Peyer's patch (tissue), 4 donors: ENCODE measurements at places on chromosomes 5 and 9. TPM values are rescaled to one million over a fixed set of nuclear protein-coding genes. Genes with fewer than 3 reads are reported as not detected.
A peak's percentile ranks its signal among the peaks of the same experiment; 100 is the strongest.

DNA sequence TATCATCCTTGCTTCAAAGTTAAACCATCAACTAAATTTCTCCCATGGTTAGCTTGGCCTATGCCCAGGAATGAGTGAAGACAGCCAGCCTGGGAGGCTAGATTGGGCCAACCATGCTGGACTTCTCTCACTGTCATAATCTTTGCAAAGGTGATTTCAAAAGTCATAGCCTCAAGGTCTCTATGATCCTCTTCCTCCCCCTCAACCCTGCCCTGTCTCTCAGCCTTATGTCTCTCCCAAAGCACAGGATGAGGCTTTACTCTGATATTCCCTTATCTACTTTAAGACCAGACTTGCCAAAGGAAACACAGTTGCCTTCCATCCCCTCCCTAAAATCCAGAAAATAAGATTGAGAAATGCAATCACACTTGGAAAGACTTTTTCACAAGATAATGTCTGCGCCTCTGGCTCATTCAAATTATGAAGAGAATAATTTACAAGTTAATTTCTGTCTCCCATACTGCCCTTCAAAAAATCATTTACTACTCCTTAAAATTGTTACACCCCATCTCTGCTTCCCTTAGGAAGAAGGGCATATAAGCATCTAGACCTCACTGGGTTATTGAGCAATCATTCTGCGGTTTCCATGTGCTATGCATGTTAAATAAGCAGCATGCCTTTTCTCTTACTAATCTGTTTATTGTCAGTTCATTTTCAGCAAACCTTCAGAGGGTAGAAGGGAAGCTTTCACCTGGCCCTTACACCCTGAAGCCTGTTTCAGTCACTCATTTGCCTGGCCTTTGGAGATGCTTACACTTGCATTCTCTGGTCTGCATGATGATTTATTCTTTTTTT is 113.8 kb upstream of the ANKRD55 start:
- no peaks in the 10 kb centered on the region for H3K36me3 ChIP-seq
- DNase-seq = no peak
- H3K4me3 ChIP-seq = no peak overlapping the region
- H3K27ac ChIP-seq = no peak overlapping the region
- no peaks in the 10 kb centered on the region for H3K4me1 ChIP-seq
- no peaks in the 10 kb centered on the region for H3K27me3 ChIP-seq

DNA sequence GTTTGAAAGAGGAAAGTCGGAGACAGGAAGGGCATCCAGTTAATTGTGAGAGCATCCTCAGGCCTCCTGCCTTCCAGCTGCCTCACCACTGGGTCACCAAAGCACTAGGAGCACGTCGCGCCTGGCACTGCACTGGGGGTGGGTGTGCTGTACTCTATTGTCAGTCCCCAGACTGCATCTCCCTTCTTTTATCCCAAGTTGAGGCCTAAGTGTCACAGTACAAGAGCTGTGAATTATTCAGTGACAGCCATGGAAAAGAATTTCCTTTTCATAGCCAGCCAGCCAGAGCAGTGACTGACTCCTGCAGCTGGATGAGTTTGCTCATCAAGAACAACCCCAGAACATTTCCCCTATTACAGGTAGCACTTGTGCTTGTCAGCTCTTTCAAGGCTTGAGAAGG is 16.3 kb downstream of the CLTA start:
- no peaks in the 10 kb centered on the region for H3K27me3 ChIP-seq
- no peaks in the 10 kb centered on the region for H3K4me1 ChIP-seq
- DNase-seq = no peak
- peaks cover 4% of the 10 kb centered on the region for H3K36me3 ChIP-seq
- no peak overlapping the region for H3K4me3 ChIP-seq

- DNase-seq = no peak
- no peaks in the 10 kb centered on the region for H3K27me3 ChIP-seq
- H3K36me3 ChIP-seq = no peaks in the 10 kb centered on the region
- no peaks in the 10 kb centered on the region for H3K4me1 ChIP-seq
Observed at GRCh38 chr5:76662521-76662920, 39.3 kb upstream of the F2RL2 start.

GRCh38 chr5:82885627-82886389 is 191.4 kb downstream of the TMEM167A start:
- no peaks in the 10 kb centered on the region for H3K27me3 ChIP-seq
- no peak overlapping the region for H3K4me3 ChIP-seq

DNA sequence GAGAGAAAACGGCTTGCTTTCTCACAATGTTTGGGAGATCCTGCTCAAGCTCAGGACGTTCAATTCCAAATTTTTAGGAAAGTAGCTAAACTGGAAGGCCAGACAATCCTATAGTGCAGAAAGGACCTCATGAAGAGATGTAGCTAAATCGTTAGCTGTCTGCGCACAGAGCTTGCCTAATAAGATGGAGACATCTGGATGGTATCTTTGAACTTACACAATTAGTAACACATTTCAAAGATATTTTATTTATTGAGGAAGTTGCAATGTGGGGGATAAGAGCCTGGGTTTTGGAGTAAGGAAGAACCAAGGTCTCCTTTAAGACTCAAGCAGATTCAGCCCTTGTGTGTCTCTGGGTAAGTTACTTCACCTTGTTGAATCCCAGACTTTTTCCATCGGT is 28.6 kb upstream of the RAB14 start:
- no peak overlapping the region for H3K4me3 ChIP-seq
- H3K36me3 ChIP-seq = no peaks in the 10 kb centered on the region
- DNase-seq = no peak
- no peaks in the 10 kb centered on the region for H3K27me3 ChIP-seq

DNA sequence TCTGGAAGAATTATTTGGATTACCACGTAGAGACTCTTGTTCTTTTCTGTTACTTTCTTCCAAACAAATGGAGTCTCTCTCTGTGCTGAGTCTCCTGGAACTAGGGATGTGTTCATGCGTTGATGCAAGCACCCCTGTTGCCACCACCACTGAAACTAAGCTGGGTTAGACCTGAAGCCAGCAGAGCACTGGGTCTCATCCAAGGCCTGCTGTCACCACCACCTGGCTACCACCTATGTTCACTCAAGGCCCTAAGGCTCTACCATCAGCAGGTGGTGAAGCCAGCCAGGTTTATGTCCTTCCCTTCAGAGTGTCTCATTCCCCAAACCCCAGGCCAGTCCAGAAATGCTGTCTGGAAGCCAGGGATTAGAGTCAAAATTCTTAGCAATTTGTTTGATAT is 13.3 kb downstream of the RIC1 start:
- H3K36me3 ChIP-seq = no peaks in the 10 kb centered on the region
- no peaks in the 10 kb centered on the region for H3K4me1 ChIP-seq
- DNase-seq = no peak

DNA sequence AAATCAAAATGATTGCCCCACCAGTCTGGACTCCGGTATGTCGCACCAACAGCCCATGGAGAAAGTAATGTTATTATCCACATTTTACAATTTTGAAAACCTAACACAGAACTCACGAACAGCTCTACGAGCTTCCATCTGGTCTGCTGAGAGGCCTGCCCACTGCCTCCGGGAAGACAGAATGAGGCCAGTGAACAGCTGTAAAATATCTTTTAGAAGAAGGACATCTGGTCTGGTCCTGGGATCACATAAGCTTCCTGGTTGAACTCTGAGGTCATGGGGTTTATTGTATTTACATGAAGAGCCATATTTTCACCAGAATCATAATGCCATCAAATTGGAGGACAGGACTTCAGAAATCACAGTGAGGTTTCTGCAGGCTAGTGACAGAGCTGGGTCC is 89.0 kb downstream of the FRMD3 start:
- H3K4me3 ChIP-seq = no peak overlapping the region
- no peak overlapping the region for H3K27ac ChIP-seq
- no peaks in the 10 kb centered on the region for H3K36me3 ChIP-seq
- no peak for DNase-seq

- no peak for DNase-seq
- no peaks in the 10 kb centered on the region for H3K4me1 ChIP-seq
- H3K4me3 ChIP-seq = no peak overlapping the region
- H3K36me3 ChIP-seq = no peaks in the 10 kb centered on the region
- H3K27ac ChIP-seq = no peak overlapping the region
Observed at GRCh38 chr5:169009123-169009522, 291.8 kb downstream of the SLIT3 start.

DNA sequence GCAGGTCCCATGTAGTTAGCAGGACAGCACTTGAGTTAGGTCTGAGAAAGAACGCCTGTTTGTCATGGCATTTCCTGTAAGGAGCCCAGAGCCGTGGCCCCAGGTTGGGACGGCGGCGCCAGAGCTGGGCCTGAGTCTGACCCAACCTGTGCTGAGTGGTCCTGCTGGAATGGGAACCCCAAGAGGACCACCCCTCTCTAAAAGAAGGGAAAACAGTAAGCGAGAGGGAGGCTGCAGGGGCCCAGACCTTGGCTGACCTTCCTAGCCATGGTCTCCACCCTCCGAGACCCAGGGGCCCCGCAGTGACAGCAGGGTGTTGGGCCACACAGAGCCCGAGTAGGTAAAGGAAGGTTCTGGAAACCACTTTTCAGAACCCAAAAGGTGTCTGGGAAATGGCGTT is 1.8 kb upstream of the LRRC14B start:
- no peak overlapping the region for H3K27ac ChIP-seq
- no peaks in the 10 kb centered on the region for H3K36me3 ChIP-seq
- peaks cover 3% of the 10 kb centered on the region for H3K4me1 ChIP-seq
- DNase-seq = peak; percentile 22
- no peaks in the 10 kb centered on the region for H3K27me3 ChIP-seq

GRCh38 chr9:126934441-126934840 is 19.9 kb downstream of the RALGPS1 start:
- H3K27ac ChIP-seq = no peak overlapping the region
- H3K27me3 ChIP-seq = no peaks in the 10 kb centered on the region
- H3K36me3 ChIP-seq = no peaks in the 10 kb centered on the region
- H3K4me3 ChIP-seq = no peak overlapping the region
- no peaks in the 10 kb centered on the region for H3K4me1 ChIP-seq

- H3K27ac ChIP-seq = no peak overlapping the region
- no peaks in the 10 kb centered on the region for H3K4me1 ChIP-seq
- no peak overlapping the region for H3K4me3 ChIP-seq
- H3K36me3 ChIP-seq = no peaks in the 10 kb centered on the region
Observed at GRCh38 chr5:14035859-14036503, 91.5 kb upstream of the DNAH5 start.

DNA sequence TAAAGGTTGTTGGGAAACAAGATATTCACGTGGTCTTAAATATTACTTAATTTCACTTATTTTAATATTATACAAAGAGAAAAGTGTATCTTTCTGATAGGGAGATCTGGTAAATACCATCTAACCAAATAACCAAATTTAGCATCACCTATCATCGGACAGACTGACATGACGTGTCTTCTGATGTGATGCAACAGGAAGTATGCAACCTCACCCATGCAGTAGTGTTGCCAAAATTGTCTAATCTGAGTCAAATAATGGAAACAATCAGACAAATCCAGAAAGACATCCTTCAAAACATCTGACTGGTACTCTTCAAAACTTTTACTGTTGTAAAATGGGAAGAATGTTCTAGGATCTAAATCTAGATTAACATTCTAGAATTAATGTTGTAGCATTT is 148.0 kb downstream of the FGF1 start:
- no peaks in the 10 kb centered on the region for H3K27me3 ChIP-seq
- H3K27ac ChIP-seq = no peak overlapping the region
- H3K4me3 ChIP-seq = no peak overlapping the region

DNA sequence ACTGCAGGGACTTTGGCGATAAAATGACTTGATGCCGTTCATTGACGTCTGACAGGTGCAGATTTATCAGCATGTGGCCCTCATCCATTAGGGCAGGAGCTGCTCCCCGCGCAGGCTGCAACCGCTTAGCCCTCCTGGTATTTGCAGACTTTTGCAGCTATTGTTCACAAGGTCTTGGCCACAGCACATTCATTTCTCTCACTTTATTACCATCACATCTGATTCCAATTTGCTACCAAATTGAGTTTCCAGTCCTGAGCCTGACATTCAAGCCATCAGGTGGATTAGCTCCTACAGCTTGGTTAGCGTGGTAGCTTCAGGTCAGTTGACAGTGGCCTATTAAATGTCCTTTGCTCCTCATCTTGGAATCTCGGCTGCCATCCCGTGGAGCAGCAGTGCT is 299.2 kb downstream of the CD180 start:
- no peaks in the 10 kb centered on the region for H3K4me1 ChIP-seq
- DNase-seq = no peak
- H3K36me3 ChIP-seq = no peaks in the 10 kb centered on the region
- no peak overlapping the region for H3K4me3 ChIP-seq
- no peak overlapping the region for H3K27ac ChIP-seq

GRCh38 chr5:79224286-79224984 is 11.5 kb upstream of the JMY start:
- H3K27ac ChIP-seq = no peak overlapping the region
- H3K4me3 ChIP-seq = no peak overlapping the region
- H3K4me1 ChIP-seq = no peaks in the 10 kb centered on the region
- no peaks in the 10 kb centered on the region for H3K36me3 ChIP-seq

DNA sequence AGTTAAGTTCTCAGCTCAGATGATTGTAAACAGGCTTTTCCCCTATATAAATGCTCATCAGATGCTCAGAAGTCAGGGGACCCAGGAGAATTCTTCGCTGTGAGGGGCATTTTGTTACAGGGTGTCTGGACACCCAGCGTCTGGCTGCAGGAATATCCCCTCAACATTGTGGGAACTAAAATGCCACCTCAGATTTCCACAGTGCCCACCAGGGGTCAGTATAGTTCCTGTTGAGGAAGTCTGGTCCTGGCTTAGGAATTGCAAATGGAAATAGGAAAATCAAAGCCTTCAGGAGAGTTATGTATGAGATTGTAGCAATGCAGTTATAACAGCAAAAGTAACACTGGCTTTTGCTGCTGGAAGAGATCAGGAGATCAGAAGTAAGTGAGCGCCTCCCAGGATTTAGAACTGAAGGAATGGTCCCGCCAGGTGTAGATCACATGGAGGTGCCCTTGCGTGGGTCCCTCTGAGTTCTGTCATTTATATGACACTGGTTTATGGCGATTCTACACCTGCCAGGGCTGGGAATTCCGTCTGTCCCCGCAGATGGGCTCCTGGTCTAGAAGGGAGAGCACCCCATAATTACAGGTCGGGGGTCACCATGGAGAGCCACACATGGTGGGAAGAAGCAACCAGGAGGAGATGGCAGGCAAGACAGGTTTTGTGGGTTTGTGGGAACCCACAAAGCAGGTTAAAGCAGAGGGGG is 47.1 kb upstream of the CTSL start:
- DNase-seq = no peak
- no peak overlapping the region for H3K4me3 ChIP-seq
- no peaks in the 10 kb centered on the region for H3K36me3 ChIP-seq
- H3K27ac ChIP-seq = no peak overlapping the region
- H3K27me3 ChIP-seq = no peaks in the 10 kb centered on the region
- no peaks in the 10 kb centered on the region for H3K4me1 ChIP-seq

GRCh38 chr5:113572716-113573115 is 59.2 kb downstream of the YTHDC2 start:
- H3K4me3 ChIP-seq = no peak overlapping the region
- no peaks in the 10 kb centered on the region for H3K27me3 ChIP-seq
- no peaks in the 10 kb centered on the region for H3K36me3 ChIP-seq
- H3K27ac ChIP-seq = no peak overlapping the region

PRR16 gene
- 3.3 TPM for total RNA-seq

TAF7 gene
- total RNA-seq = 42.2 TPM

ZNF367 gene
- 1.7 TPM for total RNA-seq

PAXX gene
- total RNA-seq = 52.3 TPM

ZNF618 gene
- 3.7 TPM for total RNA-seq

CCDC183 gene
- total RNA-seq = 68.5 TPM

LMX1B gene
- not detected for total RNA-seq

ZNF169 gene
- total RNA-seq = 51.8 TPM

FOXD4L4 gene
- total RNA-seq = not detected

OSMR gene
- total RNA-seq = 25.6 TPM

BARHL1 gene
- total RNA-seq = not detected

PCDHA2 gene
- total RNA-seq = not detected
